ENCODE measurements at places on chromosomes 4 and X.

DNA sequence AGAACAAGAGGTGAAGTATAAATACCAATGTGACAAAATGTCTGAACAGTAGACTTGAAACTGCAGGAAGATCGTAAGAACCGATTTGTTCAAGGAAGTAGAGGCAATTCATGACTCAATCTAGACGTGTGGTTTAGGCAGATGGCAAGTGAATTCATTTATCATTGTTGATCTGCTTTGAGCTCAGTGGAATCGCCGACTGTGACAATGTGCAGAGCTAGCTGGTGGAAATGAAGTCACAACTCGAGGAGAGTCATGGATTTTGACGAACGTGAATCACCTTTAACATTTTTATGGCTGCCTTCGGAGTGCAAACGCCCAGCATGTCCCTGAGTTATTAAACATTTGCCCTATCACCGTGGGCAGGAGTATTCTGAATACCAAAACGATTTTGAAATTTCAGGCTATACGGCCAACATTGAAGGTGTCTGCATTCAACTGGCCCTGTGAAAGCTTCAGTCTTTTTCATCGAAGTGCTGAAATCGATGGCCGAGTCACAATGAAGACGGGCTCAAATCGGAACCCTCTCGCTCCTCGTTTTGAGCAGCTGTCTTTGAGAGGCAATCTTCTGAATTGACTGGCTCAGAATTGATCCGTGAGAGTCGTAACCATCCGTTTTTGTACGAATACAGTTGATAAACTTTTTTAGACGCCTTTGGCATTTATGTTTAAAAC is 689 bp upstream of the OGT start:
- peak; percentile 9 for DNase-seq

GRCh38 chr4:22048323-22048722 is 99.8 kb upstream of the KCNIP4 start:
- no peak for DNase-seq

GRCh38 chr4:145619639-145619996 is 433 bp downstream of the MMAA start:
- no peak for DNase-seq

GRCh38 chr4:33537527-33537926 is 2706.8 kb downstream of the ARAP2 start:
- DNase-seq, result no peak

DNA sequence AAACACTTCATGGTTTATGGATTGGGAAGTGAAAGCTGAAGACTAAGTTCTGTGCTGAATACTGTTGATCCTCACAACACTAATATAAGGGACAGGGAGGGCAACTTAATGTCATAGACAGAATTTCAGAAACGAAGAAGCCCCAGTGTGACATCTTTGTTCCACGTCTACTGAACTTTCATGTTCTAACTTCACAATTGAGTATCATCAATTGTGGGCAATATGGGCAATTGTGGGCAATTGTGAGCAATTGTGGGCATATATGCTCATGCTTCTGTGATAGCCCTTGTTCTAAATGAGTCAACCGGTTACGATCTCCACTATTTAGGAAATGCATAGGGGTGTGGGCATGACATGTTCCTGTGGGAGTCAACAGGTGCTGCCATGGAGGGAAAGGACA is 33.7 kb downstream of the CYBB start:
- no peak for DNase-seq

- DNase-seq, result peak; percentile 5
These were observed 5.2 kb upstream of the TCEANC start for GRCh38 chrX:13647709-13648212.

DNA sequence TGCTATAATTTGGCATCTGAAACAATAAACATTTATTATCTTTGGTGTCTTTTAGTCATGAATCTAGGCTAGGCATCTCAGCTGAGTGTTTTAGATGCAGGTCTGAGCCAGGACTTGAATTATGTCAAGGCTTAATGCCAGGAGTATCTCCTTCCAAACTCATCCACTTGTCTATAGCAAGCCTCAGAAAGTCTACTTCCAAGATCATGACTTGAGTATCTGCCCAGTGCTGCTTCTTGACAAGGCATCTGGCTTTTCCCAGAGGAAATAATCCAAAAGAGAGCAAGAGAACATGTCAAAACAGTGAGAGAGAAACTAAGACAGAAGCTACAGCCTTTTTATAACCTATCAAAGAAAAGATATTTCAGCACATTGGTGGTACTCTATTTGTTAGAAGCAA is 1052.1 kb upstream of the PCDH10 start:
- no peak for DNase-seq

DNA sequence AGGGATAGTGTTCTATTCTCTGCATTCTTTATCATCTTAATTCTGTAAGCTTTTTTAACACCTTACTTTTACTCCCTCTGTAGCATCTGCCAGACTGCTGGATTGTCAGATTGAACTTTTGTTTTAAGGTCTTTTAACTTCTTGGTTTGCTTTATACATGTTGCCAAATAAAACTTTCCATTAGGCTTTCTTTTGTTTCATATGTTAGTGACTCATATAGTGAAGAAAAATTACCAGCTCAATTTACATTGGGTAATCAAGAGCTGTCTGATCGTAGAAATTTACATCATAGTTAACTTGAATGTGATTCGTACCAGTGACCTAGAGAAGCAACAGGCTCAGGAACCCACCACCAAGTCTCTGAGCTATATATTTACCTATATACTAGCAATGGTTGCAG is 28.5 kb upstream of the KLHL4 start:
- no peak for DNase-seq

- no peak for DNase-seq
These were observed 230.2 kb upstream of the AGTR2 start for GRCh38 chrX:115940348-115940747.
